ENCODE measurements at places on chromosomes 3 and 15.

DNA sequence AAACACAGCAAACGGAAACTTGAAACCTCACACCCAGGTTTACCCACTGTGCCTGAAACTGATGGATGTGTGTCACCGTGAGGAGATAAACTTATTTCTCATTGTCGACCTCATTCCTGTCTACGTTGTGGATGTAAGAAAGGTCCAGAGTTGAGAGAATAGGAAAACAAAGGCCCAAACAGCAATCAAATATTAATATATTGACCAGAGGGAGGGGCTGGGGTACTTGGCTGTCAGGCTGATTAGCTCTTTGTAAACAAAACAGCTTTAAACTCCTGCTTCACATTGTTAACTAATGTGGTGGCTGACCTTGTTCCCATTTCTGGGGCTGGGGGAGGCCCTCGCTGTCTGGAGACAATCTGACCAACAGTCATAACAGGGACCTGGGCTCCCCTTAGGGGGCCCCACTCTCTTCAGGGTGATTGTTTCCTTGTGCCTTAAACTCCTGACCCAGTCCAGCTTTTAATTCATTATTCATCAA is 937.6 kb downstream of the MCTP2 start:
- no peak for DNase-seq

GRCh38 chr3:127473244-127474024 is 117.1 kb downstream of the TPRA1 start:
- DNase-seq: peak; percentile 41

GRCh38 chr3:6216135-6217026 is 644.5 kb upstream of the GRM7 start:
- DNase-seq: no peak

- DNase-seq: no peak
These were observed 246.2 kb downstream of the UACA start for GRCh38 chr15:70517194-70517590.

DNA sequence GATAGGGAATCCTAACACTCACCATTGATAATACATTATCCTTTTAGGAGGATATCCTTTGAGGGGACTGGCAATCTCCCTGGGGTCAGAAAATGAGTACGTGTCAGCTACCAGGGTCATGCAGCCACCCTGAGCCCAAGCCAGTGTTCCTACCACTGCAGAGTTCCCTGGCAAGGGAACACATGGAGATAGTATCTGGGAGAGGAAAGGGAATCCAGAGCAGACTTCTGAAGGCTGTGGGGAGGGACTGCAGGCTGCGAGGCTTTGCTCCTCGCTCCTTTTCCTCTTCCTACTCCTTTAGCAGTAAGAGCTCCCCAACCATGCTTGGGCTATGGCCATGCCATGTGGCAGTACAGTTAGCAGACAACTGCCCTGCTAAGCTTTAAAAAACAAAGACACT is 62.9 kb upstream of the TJP1 start:
- no peak for DNase-seq

DNA sequence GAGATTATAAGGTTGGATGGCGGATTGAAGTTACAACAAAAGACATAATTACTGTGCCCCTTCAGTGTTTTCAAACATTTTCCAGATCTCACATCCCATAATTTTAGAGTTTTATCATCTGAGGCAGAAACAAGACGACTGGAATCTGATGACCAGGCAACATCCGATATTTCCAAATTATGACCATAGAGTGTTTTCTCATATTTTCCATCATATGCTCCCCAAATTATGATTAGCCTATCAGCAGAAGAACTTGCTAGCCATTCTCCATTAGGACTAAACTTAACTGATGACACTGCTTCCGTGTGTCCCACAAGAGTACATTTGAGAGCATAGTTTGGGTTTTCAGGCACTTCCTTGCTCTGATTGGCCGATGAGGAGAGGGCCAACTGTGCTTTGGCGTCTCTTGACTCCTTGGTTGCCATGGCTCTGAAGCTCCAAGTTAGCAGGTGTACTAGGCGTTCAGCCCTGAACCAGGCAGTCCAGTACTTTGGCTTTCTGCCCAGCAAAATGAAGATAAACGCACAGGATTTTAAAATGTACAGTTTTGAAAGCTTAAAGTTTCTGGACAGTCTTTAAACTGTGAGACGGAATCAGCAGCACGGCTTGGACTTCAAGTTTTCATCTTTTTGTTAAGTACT is 638 bp downstream of the WDR5B start:
- DNase-seq: peak; percentile 56

Measured in activated T-cell treated with anti-CD3 and anti-CD28 coated beads, Interleukin-2, amount 50 U/mL, for 72 hours (primary cell).